Uterus (tissue), 4 donors: ENCODE measurements at places on chromosomes 1 and 21.
A peak's percentile ranks its signal among the peaks of the same experiment; 100 is the strongest.

GRCh38 chr1:48017716-48018115 lies 20.5 kb upstream of the TRABD2B start:
- no peak for DNase-seq

- peak; percentile 27 for DNase-seq
Observed at GRCh38 chr1:156383023-156383422, 14.0 kb downstream of the RHBG start.

GRCh38 chr1:200819726-200820125 lies 53.1 kb upstream of the GPR25 start:
- no peak for DNase-seq

GRCh38 chr1:86741947-86742572 lies 37.7 kb downstream of the SH3GLB1 start:
- no peak for DNase-seq

- no peak for DNase-seq
Observed at GRCh38 chr1:151816548-151817352, 11.5 kb upstream of the LINGO4 start.

GRCh38 chr1:22074803-22075202 lies 22.3 kb downstream of the CDC42 start:
- no peak for DNase-seq

DNA sequence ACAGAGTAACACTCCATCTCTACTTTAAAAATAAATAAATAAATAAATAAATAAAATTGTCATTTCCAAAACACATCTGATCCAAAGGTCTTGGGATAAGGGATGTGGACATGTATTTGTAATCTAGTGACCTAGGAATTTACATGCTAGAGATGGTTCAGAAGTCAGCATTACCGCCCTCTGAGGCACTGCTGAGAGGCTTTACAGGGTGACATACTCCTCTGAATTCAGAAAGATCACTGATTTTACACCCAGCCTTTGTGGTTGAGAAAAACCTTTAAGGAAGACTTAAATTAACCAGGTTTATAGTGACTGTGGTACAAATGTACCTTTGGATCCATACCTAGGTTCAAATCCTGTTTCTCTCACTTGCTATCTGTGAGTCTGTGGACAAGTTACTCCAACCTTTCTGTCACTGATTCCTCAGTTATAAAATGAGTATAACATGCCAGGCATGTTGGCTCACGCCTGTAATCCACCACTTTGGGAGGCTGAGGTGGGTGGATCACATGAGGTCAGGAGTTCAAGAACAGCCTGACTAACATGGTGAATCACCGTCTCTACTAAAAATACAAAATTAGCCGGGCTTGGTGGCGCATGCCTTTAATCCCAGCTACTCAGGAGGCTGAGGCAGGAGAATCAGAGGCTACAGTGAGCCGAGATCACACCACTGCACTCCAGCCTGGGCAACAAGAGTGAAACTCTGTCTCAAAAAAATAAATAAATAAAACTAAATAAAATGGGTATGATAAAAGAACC lies 20.1 kb downstream of the OSBPL9 start:
- peak; percentile 63 for DNase-seq

GRCh38 chr1:9422911-9423505 lies 116.3 kb upstream of the SLC25A33 start:
- DNase-seq, result no peak
